ENCODE measurements at places on chromosomes 1 and 21. TPM values are rescaled to one million over a fixed set of nuclear protein-coding genes. Genes with fewer than 3 reads are reported as not detected.

The GJA5 gene
- 0.26 TPM for total RNA-seq

The PPIAL4G gene
- not detected for total RNA-seq

The CLDN17 gene
- total RNA-seq, result not detected

The ANXA9 gene
- total RNA-seq, result not detected

The NDUFV3 gene
- 40.8 TPM for total RNA-seq

The SLC19A2 gene
- 2.4 TPM for total RNA-seq

The ATAD3C gene
- total RNA-seq, result 0.89 TPM

The TRIM58 gene
- total RNA-seq, result 0.25 TPM

The CD52 gene
- total RNA-seq, result not detected

The FNBP1L gene
- 37.0 TPM for total RNA-seq

The AMY2B gene
- 0.90 TPM for total RNA-seq

The SFPQ gene
- total RNA-seq, result 127 TPM

The TMEM9 gene
- 39.5 TPM for total RNA-seq

The MAP3K7CL gene
- total RNA-seq, result 2.0 TPM

The SLC9C2 gene
- not detected for total RNA-seq

The EFNA1 gene
- total RNA-seq, result 132 TPM

The NCMAP gene
- total RNA-seq, result not detected

The FAM177B gene
- total RNA-seq, result not detected

The NCF2 gene
- total RNA-seq, result not detected

The COL24A1 gene
- total RNA-seq, result not detected

The SLC25A33 gene
- 5.3 TPM for total RNA-seq

The A3GALT2 gene
- not detected for total RNA-seq

The SOX13 gene
- 7.4 TPM for total RNA-seq

The ABCA4 gene
- total RNA-seq, result 27.9 TPM

The IL10 gene
- total RNA-seq, result not detected

The SLC16A4 gene
- total RNA-seq, result 0.25 TPM

The PDE4B gene
- 173 TPM for total RNA-seq

The IL12RB2 gene
- total RNA-seq, result not detected

The SYPL2 gene
- total RNA-seq, result under 0.01 TPM

The CA6 gene
- total RNA-seq, result not detected

The PTPN14 gene
- 61.8 TPM for total RNA-seq

The CR1L gene
- total RNA-seq, result not detected

The OR2L8 gene
- total RNA-seq, result not detected

The ESRRG gene
- total RNA-seq, result not detected

The KISS1 gene
- total RNA-seq, result 1.2 TPM

The BMP8B gene
- 0.13 TPM for total RNA-seq

The TLCD4 gene
- total RNA-seq, result under 0.01 TPM

The FOXD3 gene
- not detected for total RNA-seq

The GBP2 gene
- 56.0 TPM for total RNA-seq

The GPR25 gene
- total RNA-seq, result not detected

The FBXO2 gene
- total RNA-seq, result 1.5 TPM

The GJB3 gene
- total RNA-seq, result under 0.01 TPM

The LDLRAD1 gene
- not detected for total RNA-seq

The GPR157 gene
- 3.9 TPM for total RNA-seq

The TTLL10 gene
- not detected for total RNA-seq

The SPRR2F gene
- not detected for total RNA-seq

The MROH9 gene
- not detected for total RNA-seq

The PTGS2 gene
- total RNA-seq, result 19.5 TPM

The FBLIM1 gene
- total RNA-seq, result 136 TPM

The PTGFR gene
- total RNA-seq, result 0.13 TPM

Data from dermis microvascular lymphatic vessel endothelial cell (primary cell).